ENCODE measurements at places on chromosomes 16 and 17. TPM values are rescaled to one million over a fixed set of nuclear protein-coding genes. Genes with fewer than 3 reads are reported as not detected.

The CCL23 gene
- total RNA-seq = 42.1 TPM

The SLC13A2 gene
- not detected for total RNA-seq

The ENPP7 gene
- total RNA-seq = not detected

The WNT9B gene
- not detected for total RNA-seq

The MYL4 gene
- total RNA-seq = not detected

The C16orf95 gene
- total RNA-seq = 4.2 TPM

The MRPS7 gene
- total RNA-seq = 28.6 TPM

The SETD6 gene
- total RNA-seq = 22.4 TPM

The KRTAP4-9 gene
- not detected for total RNA-seq

The C16orf96 gene
- total RNA-seq = not detected

The CLEC10A gene
- total RNA-seq = not detected

The KRTAP4-3 gene
- not detected for total RNA-seq

The P2RX1 gene
- 1.2 TPM for total RNA-seq

The OTOP2 gene
- not detected for total RNA-seq

The NOD2 gene
- 5.6 TPM for total RNA-seq

The IGSF6 gene
- total RNA-seq = 4.1 TPM

The WNT3 gene
- total RNA-seq = 0.46 TPM

The MEFV gene
- 0.21 TPM for total RNA-seq

The SLFN12 gene
- total RNA-seq = 6.8 TPM

The GNG13 gene
- not detected for total RNA-seq

The AATK gene
- total RNA-seq = 0.88 TPM

The PTGES3L gene
- total RNA-seq = 1.2 TPM

The MED9 gene
- total RNA-seq = 17.4 TPM

The DNASE1L2 gene
- not detected for total RNA-seq

The RPL26 gene
- total RNA-seq = 15,169 TPM

The SLC52A1 gene
- total RNA-seq = not detected

The DPEP1 gene
- total RNA-seq = not detected

The WSCD1 gene
- 12.7 TPM for total RNA-seq

The FOXN1 gene
- not detected for total RNA-seq

The RAC3 gene
- not detected for total RNA-seq

The ZNF207 gene
- 213 TPM for total RNA-seq

The GRAP gene
- 8.3 TPM for total RNA-seq

The ACE gene
- 27.4 TPM for total RNA-seq

The OR1A1 gene
- not detected for total RNA-seq

The RFNG gene
- total RNA-seq = 11.8 TPM

The FAM117A gene
- 40.2 TPM for total RNA-seq

The CACNG3 gene
- not detected for total RNA-seq

The FAM83G gene
- total RNA-seq = 1.0 TPM

The GPS1 gene
- total RNA-seq = 326 TPM

The RSKR gene
- total RNA-seq = 19.6 TPM

The KRT32 gene
- total RNA-seq = not detected

The CALCOCO2 gene
- 40.9 TPM for total RNA-seq

The CES3 gene
- 1.1 TPM for total RNA-seq

The TBC1D3D gene
- total RNA-seq = not detected

The MYO18A gene
- 104 TPM for total RNA-seq

The TUBG1 gene
- 39.4 TPM for total RNA-seq

The CDH8 gene
- not detected for total RNA-seq

The KCNG4 gene
- total RNA-seq = not detected
